ENCODE measurements at places on chromosomes 2 and 18.

DNA sequence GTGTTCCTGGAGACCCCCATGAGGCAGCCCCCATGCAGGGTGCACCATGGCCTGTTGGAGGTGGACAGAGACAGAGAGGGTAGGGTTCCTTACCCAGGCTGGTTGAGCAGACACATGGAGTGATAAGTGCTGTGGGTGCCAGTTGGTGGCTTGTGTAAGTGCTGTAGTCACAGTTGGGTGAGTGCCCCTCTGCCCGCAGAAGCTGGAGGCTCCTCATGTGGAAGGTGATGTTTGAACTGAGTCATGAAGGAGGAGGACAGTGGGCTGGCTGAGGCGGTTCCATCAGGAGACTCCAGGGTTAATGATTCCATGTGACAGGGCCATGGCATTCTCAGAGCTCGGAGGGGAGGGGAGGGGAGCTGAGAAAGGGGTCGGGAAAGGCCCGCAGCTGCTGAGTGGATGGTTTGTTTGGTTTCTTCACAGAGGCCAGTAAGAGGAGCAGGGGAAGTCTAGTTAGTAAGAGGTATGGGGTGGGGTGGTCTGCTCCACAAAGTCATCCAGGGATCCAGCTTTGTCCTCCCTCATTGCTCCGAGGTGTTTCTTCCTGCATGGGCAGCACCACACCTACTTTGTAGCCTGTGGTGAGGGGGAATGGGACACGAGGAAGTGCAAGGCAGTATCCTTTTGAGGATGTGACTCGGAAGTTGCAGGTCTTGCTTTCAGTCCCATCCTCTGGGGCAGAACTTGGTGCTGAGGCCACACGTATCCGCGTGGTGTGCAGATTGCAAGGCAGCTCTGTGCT is 13.6 kb downstream of the IMPA2 start:
- no peak for DNase-seq

GRCh38 chr2:187134306-187134705 is 285.3 kb upstream of the ZSWIM2 start:
- DNase-seq, result no peak

GRCh38 chr2:36404318-36404717 is 48.7 kb downstream of the CRIM1 start:
- no peak for DNase-seq

DNA sequence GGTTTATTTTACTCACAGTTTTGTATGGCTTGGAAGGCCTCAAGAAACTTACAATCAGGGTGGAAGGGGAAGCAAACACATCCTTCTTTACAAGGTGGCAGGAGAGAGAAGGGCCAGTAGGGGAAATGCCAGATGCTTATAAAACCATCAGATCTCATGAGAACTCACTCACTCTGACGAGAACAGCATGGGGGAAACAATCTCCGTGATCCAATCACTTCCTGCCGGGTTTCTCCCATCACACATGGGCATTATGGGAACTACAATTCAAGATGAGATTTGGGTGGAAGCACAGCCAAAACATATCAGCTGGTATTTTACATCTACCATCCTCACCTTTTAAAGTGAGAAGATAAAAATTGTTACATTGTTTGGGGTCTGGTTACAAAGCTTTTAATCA is 427.9 kb upstream of the CDH7 start:
- no peak for DNase-seq

DNA sequence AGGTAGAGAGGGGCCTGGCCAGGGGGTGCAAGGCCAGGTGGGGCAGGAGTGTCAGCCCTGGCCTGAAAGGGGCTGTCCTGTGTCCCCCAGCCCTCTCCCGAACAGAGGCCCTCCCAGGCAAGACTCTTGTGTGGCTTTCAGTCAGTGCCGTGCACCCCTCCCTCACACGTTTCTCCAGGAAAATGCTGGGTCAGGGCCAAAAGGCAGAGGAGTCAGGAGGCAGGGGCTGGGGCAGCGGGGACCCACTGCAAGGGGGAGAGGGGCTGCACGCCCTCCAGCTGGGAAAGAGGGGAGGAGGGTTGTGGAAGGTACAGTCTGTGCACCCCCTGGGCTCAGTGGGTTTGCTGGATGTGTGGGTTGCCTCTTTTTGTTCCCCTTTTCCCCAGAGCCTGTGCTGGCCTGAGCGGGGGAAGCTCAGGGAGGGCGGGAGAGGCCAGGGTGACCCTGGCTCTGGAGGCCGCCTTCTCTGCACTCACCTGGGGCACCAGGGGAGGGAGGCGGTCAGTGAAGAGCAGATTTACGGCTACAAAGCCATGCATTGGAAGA is 4.1 kb downstream of the KCNF1 start:
- no peak for DNase-seq

- DNase-seq, result no peak
These were observed 107.2 kb downstream of the SCG2 start for GRCh38 chr2:223494942-223495341.

GRCh38 chr2:180763263-180763989 is 217.0 kb upstream of the UBE2E3 start:
- no peak for DNase-seq

DNA sequence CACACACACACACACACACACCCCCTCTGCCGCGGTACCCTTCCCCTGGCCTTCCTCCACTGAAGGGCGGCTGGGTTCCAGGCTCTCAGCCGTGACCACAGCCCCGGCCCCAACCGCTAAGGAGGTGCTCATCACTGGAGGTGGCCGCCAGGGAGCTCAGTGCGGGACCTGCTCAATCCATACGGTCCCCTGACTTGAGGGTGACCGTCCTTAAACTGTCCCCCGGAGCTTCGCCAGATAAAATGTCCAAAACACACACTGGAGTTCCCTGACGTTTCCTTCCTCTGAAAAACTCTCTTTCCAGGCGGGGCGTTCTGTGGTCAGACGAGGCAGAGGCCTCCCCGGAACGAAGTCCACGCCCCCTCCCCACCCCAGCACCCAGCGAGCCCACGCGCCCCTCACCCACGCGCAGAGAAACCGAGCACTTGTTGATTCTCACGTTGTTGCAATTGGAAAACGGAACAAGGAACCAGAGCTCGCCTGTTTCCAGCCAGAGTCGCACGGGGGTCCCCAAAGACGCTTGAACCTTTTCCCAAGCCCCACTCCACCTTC is 1.4 kb downstream of the MBP start:
- peak; percentile 47 for DNase-seq

DNA sequence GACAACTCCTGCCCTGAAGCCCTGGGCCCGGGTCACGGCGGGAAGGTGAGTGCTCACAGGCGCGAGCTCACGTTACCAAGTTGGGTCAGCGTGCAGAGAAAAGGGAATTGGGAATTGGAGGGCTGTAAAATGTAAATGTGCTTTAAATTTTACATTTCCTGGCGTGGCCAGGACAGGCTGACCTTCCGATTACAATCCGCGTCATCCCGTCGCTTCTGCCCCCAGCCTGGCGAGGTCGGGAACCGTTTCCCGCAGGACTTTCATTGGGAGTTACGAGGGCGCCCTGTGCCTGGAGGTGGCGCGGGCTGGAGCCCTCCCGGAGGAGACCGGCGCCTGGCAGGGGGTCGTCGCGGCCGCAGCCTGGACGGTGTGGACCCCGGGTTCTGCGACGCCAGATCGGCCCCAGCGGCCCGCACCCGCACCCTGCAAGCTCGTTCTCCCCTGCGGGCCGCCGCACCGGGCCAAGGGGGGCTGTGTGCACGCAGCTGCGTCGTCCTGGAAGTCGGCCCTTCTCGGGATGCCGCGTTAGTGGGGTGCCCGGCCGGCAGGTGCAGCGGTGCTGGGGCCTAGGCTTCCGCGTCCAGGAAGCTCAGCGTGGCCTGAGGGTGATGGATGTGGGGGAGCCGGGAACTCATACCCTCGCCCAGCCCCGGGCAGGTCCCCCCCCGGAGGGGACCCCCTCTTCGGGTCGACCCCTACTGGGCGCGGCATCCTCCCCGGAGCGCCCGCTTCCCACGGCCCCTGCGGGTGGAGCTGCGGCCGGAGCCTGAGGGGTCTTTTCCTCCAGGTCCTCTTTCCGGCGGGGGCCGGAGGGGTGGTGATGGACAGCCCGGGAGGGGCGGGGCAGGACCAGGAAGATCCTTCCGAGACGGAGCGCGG is 63.9 kb downstream of the LRRFIP1 start:
- no peak for DNase-seq

DNA sequence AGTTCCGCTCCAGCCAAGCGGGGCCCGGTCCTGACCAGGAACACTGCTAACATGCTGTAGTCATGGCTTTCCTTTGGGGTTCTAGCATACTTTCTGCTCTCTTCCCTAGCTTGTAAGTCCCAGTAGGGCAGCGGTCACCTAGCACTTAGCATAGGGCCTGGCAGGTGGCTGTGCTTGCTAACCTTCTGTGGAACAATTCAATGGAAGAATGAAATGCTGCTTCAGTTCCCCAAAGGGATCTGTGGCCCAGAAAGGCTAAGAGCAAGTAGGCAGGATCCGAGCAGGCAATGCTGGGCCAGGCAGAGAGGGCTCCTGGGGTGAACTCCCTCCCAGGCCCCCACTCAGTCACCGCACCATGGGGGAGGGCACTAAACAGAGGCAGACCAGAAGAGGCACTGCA is 266.8 kb downstream of the CELF4 start:
- no peak for DNase-seq

- no peak for DNase-seq
These were observed 119.0 kb upstream of the FN1 start for GRCh38 chr2:215554689-215555498.

- no peak for DNase-seq
These were observed 60.6 kb downstream of the PTPN4 start for GRCh38 chr2:119820275-119820674.

GRCh38 chr2:181523756-181524155 is 66.6 kb downstream of the ITGA4 start:
- no peak for DNase-seq

- DNase-seq, result no peak
These were observed 2.1 kb upstream of the TANC1 start for GRCh38 chr2:158966312-158966711.

DNA sequence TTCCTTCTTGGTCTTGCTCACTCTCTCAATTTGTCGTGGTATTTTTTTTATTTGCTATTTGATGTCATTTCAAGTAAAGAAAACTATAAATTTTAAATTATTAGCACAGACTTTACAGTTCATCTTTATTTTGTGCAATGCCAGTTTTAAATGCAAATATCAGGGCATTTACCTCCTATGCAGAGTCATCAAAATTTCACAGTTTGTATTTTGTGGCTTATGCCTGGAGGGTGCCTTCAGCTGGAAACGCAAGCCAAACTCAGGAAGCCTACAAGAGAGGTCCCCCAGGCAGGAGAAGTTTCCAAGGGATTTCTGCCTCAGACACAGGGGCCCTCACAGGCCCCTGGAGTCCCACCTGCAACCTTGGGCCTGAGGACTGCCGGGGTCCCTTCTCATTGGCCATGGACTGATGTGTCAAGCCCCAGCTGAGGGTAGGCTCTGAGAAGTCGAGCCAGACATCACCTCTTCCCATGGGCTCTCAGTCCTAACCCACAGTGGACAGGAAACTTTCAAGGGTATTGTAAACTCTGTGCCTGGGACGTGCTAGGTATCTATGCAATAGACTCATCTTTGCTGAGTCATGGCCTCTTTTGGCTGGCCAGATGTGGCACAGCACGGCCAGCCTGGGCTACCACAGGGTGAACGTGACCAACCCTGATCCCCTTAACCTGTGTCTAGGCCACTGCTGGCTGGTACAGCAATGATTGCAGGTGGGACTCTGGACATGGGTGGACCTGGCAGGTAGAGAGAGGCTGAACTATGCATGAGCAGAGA is 236.5 kb downstream of the CELF4 start:
- DNase-seq, result no peak

GRCh38 chr2:154814856-154815255 is 116.4 kb downstream of the KCNJ3 start:
- DNase-seq, result no peak

- no peak for DNase-seq
These were observed 10.2 kb upstream of the ZNF407 start for GRCh38 chr18:74587441-74587840.

DNA sequence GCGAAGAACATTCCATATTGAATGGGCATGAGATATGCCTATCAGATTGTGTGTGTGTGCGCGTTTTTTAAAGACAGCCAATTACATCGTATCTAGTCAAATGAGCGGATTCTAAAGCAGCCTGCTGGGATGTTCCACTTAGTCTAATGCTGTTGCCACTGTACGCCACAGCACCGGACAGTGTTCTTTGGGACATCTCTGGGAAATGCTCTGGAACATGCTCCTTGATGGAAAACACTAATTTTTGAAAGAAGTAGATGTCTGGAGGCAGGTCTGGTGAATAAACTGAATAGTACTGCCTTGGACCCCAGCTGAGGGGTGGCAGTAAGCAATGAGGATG is 3.6 kb upstream of the TMEM150A start:
- DNase-seq, result no peak

DNA sequence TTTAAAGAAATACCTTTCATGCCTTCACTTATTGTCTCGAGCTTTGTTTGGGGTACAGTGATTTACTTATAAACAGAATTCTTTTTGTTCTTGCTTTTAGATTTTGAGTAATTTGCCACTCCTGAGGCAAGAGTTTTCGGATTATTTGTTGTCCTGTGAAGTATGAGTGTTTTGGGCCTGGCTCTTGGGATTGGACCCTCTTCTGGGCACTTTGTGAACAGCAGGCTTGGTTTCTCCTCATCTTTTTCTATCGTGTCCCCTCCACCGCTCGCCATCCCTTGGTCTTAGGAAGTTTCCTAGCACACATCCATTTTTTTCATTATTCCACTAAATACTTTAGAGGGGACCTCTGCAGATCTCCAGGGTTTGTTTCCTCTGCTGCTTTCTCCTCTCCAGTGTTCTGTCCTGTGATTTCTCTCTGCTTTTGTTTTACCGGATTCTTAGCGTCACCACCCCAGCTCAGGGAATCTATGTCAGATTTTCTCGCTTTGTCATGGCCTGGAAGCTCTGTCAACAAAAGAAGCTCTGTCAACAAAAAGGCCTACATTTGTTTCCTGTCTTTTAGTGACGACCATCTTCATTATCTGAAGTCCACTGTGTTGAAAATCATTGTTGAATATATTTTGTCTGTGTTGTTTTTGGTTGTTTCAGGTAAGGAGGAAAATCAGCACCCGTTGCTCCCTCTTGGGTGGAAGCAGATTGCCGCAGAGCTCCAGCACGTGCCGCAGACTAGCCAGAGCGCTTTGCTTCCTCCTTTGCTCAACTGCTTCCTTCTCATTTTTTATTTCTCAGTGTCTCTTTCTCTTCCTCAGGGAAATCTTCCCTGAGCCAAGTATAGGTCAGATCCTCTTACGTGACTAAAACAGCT is 27.8 kb downstream of the ANKRD62 start:
- no peak for DNase-seq

- no peak for DNase-seq
These were observed 282.5 kb upstream of the CWC22 start for GRCh38 chr2:180289627-180290026.
